ENCODE measurements at places on chromosomes 13 and 19. TPM values are rescaled to one million over a fixed set of nuclear protein-coding genes. Genes with fewer than 3 reads are reported as not detected.

DNA sequence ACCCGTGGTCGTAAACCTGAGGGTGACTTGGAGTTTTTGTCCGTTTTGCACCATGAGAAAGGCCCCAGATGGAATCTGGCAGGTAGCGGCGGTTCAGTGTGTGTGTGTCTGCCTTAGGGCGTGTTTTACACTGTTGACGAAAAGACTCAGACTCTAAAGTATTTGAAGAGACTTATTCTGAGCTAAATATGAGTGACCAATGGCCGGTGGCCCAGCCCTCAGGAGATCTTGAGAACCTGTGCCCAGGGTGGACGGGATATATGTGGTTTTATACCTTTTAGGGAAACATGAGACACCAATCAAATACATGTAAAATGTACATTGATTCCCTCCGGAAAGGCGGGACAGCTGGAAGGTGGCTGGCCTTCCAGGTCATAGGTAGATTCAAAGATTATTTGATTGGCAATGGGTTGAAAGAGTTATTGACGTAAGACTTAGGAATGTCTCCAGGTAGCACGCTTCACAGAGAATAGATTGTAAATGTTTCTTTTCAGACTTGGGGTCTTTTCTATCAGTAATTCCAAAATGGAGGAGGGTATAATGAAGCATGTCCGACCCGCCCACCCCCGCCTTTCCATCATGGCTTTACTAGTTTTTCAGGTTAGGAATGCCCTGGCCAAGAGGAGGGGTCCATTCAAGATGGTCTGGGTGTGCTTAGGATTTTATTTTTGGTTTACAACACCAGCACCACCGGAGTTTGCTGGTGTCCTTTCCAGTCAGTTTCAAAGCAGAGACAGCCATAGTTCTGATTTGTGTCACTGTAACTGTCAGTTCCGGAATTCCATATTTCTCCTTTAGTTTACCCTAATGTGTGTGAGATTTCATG, 1.0 kb upstream of the ZNF529 start:
- DNase-seq, result no peak

SLC25A41 gene
- not detected for polyA plus RNA-seq

ARID3A gene
- 0.49 TPM for polyA plus RNA-seq

ESD gene
- 109 TPM for polyA plus RNA-seq
